ENCODE measurements at places on chromosomes 11 and 22.

DNA sequence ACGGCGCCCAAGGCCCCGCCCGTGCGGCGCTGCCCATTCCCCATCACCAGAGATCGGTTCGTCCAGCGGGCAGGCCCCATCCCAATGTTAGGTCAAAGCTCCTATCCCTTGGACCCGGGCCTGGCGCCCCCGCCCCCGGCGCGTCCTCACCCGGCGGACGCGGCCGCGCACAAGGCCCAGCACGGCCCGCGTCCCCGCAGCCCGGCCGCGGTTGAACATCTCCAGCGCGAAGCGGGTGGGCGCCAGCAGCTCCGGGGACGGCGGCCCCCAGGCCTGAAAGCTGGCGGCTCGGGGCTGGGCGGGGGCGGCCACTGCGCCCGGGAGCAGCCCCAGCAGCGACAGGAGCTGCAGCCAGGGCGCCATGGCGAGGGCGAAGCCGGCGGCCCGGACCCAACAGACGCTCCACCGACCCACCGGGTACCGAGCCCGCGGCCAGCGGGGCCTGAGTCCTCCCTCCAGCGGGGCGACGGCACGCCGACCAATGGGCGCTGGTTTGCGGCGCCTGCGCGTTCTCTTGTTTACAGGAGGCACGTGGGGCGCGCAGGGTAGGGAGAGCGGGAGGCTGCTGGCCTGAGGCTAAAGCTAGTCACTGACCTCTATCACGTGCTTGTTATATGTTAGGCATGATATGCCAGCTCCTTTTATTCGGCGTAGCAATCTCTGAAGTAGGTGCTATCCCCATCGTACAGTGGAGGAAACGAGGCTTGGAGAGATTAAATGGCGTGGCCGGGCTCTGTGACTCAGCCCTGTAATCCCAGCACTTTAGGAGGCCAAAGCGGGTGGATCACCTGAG lies at the start of gene CTSF:
Gene CTSF, minus strand, starts transcription at position 483 of the 793 bp plus-strand sequence. Its CDS starts 120 bp downstream, at position 363.
- peak; percentile 100 for DNase-seq
- H3K36me3 ChIP-seq = no peaks in the 10 kb centered on the region
- H3K4me3 ChIP-seq = peak within 1 kb of the TSS; percentile 72
- peaks cover 4% of the 10 kb centered on the region for H3K27me3 ChIP-seq
- H3K27ac ChIP-seq = no peak within 1 kb of the TSS

DNA sequence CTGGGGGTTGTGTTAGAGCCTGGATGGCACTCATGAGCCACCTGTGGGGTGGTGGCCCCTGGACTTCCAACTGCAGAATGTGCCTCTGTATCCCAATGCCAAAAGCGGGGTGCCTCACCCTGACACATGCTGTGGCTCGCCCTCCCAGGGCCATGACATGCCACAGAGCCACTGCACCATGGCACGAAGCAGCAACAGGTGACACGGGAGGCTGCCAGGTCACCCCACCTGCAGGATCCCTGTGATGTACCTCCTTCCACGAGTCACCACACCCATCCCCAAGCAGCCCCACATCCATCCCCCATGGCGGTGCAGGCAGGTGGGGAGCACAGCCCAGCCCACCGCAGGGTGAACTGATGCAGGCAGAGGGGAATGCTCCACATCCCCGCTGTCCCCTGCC lies 14.8 kb downstream of the NECTIN1 start:
- H3K27me3 ChIP-seq = no peaks in the 10 kb centered on the region
- no peaks in the 10 kb centered on the region for H3K4me1 ChIP-seq
- no peak overlapping the region for H3K27ac ChIP-seq
- H3K36me3 ChIP-seq = no peaks in the 10 kb centered on the region
- DNase-seq = no peak

- H3K4me3 ChIP-seq = no peak overlapping the region
- H3K27ac ChIP-seq = no peak overlapping the region
- H3K27me3 ChIP-seq = no peaks in the 10 kb centered on the region
- DNase-seq = no peak
These were observed 368.6 kb downstream of the TBC1D22A start for GRCh38 chr22:47130883-47131631.

- H3K36me3 ChIP-seq = no peaks in the 10 kb centered on the region
- H3K27ac ChIP-seq = no peak overlapping the region
- no peak overlapping the region for H3K4me3 ChIP-seq
- peak; percentile 89 for DNase-seq
- H3K27me3 ChIP-seq = no peaks in the 10 kb centered on the region
- H3K4me1 ChIP-seq = no peaks in the 10 kb centered on the region
These were observed 14.3 kb downstream of the NPTXR start for GRCh38 chr22:38829485-38829884.

GRCh38 chr22:11627798-11628650 lies 3900.0 kb upstream of the OR11H1 start:
- peak; percentile 80 for DNase-seq
- H3K27ac ChIP-seq = no peak overlapping the region
- no peaks in the 10 kb centered on the region for H3K4me1 ChIP-seq
- H3K4me3 ChIP-seq = no peak overlapping the region
- H3K27me3 ChIP-seq = no peaks in the 10 kb centered on the region

DNA sequence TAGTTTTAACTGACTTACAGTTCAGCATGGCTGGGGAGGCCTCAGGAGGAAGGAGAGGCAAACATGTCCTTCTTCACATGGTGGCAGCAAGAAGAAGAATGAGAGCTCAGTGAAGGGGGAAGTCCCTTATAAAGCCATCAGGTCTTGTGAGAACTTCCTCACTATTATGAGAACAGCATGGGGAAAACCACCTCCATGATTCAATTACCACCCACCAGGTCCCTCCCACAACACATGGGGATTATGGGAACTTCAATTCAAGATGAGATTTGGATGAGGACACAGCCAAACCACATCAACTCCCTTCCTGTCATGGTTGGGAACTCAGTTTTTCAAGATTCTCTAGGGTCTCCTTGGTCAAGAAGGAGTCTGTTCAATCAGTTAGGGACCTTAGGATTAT lies 432.9 kb upstream of the CNTN5 start:
- H3K4me1 ChIP-seq = no peaks in the 10 kb centered on the region
- no peak overlapping the region for H3K27ac ChIP-seq
- no peak for DNase-seq
- no peaks in the 10 kb centered on the region for H3K27me3 ChIP-seq
- H3K4me3 ChIP-seq = no peak overlapping the region
- no peaks in the 10 kb centered on the region for H3K36me3 ChIP-seq

DNA sequence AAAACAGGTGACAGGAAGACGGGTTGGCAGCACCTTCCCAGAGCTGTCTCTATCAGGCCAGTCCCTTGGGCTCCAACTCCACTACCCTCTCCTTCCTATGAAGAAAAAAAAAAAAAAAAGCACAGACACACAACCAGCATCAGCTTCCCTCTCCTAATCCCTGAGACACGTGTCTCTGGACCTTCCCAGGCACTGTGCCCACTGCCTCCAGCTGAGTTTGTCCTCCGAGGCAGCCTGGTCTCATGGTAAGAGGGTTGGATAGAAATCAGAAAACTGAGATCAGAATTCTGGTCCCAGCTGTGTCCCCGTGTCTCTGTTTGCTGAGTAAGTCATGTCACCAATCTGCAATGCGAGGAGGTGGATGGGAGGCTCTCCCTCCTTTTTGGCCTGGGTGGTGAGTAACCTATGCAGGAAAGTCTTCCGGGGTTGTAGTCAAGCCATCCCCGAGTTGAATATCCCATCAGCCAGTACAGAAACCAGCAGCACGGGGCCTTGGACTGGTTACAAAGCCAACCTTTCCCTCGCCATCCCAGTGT lies 193.7 kb upstream of the TBCEL start:
- no peak overlapping the region for H3K4me3 ChIP-seq
- no peak for DNase-seq
- H3K27me3 ChIP-seq = no peaks in the 10 kb centered on the region

DNA sequence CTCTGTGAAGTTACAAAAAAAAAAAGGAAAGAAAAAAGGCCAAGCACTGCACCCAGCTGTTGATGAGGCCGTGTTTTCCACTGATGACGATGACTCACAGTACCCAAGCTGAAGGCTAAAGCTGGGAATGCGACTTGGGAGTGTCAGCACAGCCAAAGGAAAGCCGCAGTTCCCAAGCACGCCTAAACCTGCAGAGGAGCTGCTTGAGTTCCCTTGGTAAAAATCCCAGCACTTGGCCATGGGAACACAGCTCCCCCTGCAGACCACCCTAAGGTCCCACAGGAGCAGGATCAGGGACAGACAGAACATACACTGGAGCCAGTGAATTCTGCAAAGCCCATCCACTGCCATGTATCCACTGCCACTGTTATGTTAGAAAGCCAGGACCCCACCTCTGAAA lies 39.9 kb downstream of the SERGEF start:
- no peak overlapping the region for H3K27ac ChIP-seq
- H3K36me3 ChIP-seq = no peaks in the 10 kb centered on the region
- no peaks in the 10 kb centered on the region for H3K27me3 ChIP-seq

- no peak overlapping the region for H3K27ac ChIP-seq
- H3K27me3 ChIP-seq = no peaks in the 10 kb centered on the region
- DNase-seq = peak; percentile 21
These were observed 224.6 kb upstream of the ISX start for GRCh38 chr22:34841331-34841771.

GRCh38 chr22:24806663-24807001 lies 621 bp downstream of the SGSM1 start:
- H3K4me1 ChIP-seq = no peaks in the 10 kb centered on the region
- no peaks in the 10 kb centered on the region for H3K36me3 ChIP-seq
- peaks cover 6% of the 10 kb centered on the region for H3K27me3 ChIP-seq
- no peak for DNase-seq

DNA sequence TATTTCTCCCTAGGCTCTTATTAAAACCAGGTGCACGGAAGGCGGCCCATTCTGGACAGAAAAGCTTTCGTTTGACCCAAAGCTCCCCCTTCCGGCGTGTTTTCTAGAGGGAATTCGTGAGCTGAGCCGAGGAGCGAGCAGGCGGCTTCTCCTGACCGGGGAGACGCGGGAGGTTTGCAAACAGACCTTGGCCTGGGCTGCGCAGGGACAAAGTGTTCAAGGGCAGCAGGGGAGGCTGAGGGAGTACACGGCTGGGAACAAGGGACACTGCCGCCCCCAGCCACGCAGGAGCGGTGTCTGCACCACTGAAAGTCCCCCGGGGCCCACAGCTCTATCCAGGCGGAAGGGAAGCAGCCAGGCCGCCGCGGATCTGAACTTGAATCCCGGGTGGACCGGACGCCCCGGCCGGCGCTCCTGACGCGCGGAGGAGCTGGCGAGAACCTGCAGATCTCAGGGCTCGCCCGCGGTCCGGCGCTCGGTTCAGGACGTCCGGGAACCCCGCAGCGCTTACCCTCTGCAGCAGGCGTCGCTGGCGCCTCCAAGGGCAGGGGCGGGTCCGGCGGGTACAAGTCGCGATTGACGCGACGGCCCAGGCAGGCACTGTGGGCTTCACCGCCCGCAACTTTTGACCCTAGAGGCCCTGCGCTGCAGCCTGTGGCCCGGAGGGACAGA lies 101.9 kb downstream of the WT1 start:
- peaks cover 9% of the 10 kb centered on the region for H3K27me3 ChIP-seq
- peak; percentile 79 for DNase-seq
- peak overlapping the region; percentile 68 for H3K4me3 ChIP-seq
- no peak overlapping the region for H3K27ac ChIP-seq
- H3K36me3 ChIP-seq = no peaks in the 10 kb centered on the region

GRCh38 chr22:44782363-44782963 lies 30.1 kb downstream of the ARHGAP8 start:
- H3K4me3 ChIP-seq = no peak overlapping the region
- H3K27ac ChIP-seq = no peak overlapping the region
- peak; percentile 6 for DNase-seq
- H3K4me1 ChIP-seq = no peaks in the 10 kb centered on the region
- no peaks in the 10 kb centered on the region for H3K27me3 ChIP-seq
- H3K36me3 ChIP-seq = no peaks in the 10 kb centered on the region

GRCh38 chr11:71286701-71287643 lies 34.6 kb upstream of the SHANK2 start:
- H3K27ac ChIP-seq = peak overlapping the region; percentile 82
- peak; percentile 92 for DNase-seq
- peaks cover 7% of the 10 kb centered on the region for H3K27me3 ChIP-seq

GRCh38 chr22:27775758-27776649 lies 25.6 kb downstream of the MN1 start:
- H3K36me3 ChIP-seq = no peaks in the 10 kb centered on the region
- H3K4me3 ChIP-seq = no peak overlapping the region
- peaks cover 7% of the 10 kb centered on the region for H3K27me3 ChIP-seq
- DNase-seq = peak; percentile 62
- H3K27ac ChIP-seq = no peak overlapping the region

DNA sequence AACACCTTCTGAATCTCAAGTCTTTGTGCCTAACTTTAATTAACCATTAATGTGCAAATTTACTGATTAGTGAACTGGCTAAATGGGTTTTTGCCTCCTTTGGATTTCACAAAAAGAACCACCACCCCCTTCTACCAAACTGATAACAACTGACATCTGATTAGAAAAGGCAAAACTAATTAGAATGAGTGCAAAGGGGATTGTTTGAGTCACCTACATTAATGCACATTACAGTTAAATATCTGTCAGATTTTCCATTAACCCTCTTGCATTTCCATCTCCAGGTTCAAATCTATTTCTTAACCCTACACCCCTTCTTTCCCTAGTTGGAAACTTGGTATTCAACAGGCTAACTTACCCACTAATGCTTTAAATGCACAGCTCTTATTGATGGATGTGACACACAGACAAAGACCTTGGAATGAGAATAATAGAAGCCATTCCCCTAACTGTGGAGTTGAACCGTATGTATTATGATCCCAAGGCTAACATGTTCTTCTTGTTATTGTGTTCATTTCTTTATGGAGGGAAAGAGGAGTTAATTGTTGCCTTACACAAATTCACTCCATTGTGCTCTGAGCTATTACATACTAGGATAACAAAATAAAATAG lies 161.5 kb upstream of the MTMR2 start:
- no peaks in the 10 kb centered on the region for H3K27me3 ChIP-seq
- no peak overlapping the region for H3K4me3 ChIP-seq
- H3K4me1 ChIP-seq = peaks cover 19% of the 10 kb centered on the region
- DNase-seq = no peak
- H3K36me3 ChIP-seq = peaks cover 4% of the 10 kb centered on the region
- no peak overlapping the region for H3K27ac ChIP-seq

- no peaks in the 10 kb centered on the region for H3K36me3 ChIP-seq
- H3K4me3 ChIP-seq = no peak overlapping the region
- DNase-seq = no peak
- H3K4me1 ChIP-seq = peaks cover 36% of the 10 kb centered on the region
These were observed 548.3 kb downstream of the MIAT start for GRCh38 chr22:27205492-27206373.

GRCh38 chr11:5223686-5224085 lies 3.2 kb downstream of the HBB start:
- H3K27me3 ChIP-seq = peaks cover 7% of the 10 kb centered on the region
- no peak overlapping the region for H3K4me3 ChIP-seq
- no peaks in the 10 kb centered on the region for H3K4me1 ChIP-seq
- no peak for DNase-seq
- no peak overlapping the region for H3K27ac ChIP-seq

GRCh38 chr11:118998822-118999221 lies 884 bp downstream of the CENATAC start:
- H3K4me1 ChIP-seq = peaks cover 33% of the 10 kb centered on the region
- H3K4me3 ChIP-seq = peak overlapping the region; percentile 90
- peak; percentile 72 for DNase-seq
- peaks cover 20% of the 10 kb centered on the region for H3K36me3 ChIP-seq
- peak overlapping the region; percentile 77 for H3K27ac ChIP-seq

GRCh38 chr22:35476341-35476740 lies 64.3 kb upstream of the RASD2 start:
- H3K36me3 ChIP-seq = no peaks in the 10 kb centered on the region
- H3K4me1 ChIP-seq = peaks cover 11% of the 10 kb centered on the region
- peak; percentile 31 for DNase-seq
- no peaks in the 10 kb centered on the region for H3K27me3 ChIP-seq

- no peaks in the 10 kb centered on the region for H3K4me1 ChIP-seq
- H3K4me3 ChIP-seq = no peak overlapping the region
- no peak for DNase-seq
- no peaks in the 10 kb centered on the region for H3K36me3 ChIP-seq
- no peak overlapping the region for H3K27ac ChIP-seq
- no peaks in the 10 kb centered on the region for H3K27me3 ChIP-seq
These were observed 167.8 kb downstream of the MSANTD4 start for GRCh38 chr11:105854269-105854668.

All from osteoblast (primary cell).